B cell (primary cell): ENCODE measurements at places on chromosomes 11 and 22. TPM values are rescaled to one million over a fixed set of nuclear protein-coding genes. Genes with fewer than 3 reads are reported as not detected.

Gene BDNF
- total RNA-seq = not detected in 2 replicates

Gene ISX
- total RNA-seq = not detected in 2 replicates

Gene HNRNPUL2
- total RNA-seq = 70.4 and 78.2 TPM in 2 replicates

Gene WBP2NL
- total RNA-seq = 10.1 and 10.4 TPM in 2 replicates

Gene TRIM51
- not detected in 2 replicates for total RNA-seq

Gene SYT7
- total RNA-seq = not detected in 2 replicates

Gene ARHGAP8
- 0.17 and 0.37 TPM in 2 replicates for total RNA-seq

Gene RIMBP3C
- total RNA-seq = 0.89 and 1.3 TPM in 2 replicates
